Neural progenitor cell (in vitro differentiated cells): ENCODE measurements at places on chromosomes 6 and 20. TPM values are rescaled to one million over a fixed set of nuclear protein-coding genes. Genes with fewer than 3 reads are reported as not detected.

Gene TCF15
- total RNA-seq, result 0.07 and 1.4 TPM in 2 replicates

Gene MICB
- total RNA-seq, result 8.1 and 9.1 TPM in 2 replicates

Gene CNBD2
- 4.4 and 6.1 TPM in 2 replicates for total RNA-seq

Gene KCNQ5
- 0.09 TPM in 1 of 2 replicates, not detected in the other for total RNA-seq

GRCh38 chr20:57570145-57570850 lies 9.4 kb downstream of the PCK1 start:
- no peak for DNase-seq

- no peak for DNase-seq
These were observed 480.9 kb upstream of the MARCKS start for GRCh38 chr6:113375950-113376846.

DNA sequence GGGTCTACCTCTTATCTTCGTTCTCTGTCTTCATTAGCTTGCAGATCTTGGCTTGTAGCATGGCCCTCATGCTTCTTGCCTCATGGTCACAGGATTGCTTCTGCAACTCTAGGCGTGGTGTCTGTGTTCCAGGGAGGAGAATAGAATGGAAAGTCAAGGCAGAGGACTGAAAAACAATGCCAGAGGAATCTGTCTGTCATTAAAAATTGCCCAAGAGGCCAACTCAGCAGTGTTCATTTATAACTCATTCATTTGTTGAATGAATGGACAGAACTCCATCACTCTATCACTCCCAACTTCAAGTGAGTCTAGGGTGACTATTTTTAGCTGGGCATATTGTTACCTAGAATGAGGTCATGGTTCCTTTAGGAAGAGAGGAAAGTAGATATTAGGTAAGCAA lies 179.6 kb downstream of the UST start:
- no peak for DNase-seq

- peak; percentile 73 for DNase-seq
These were observed 16.8 kb upstream of the ARFGEF2 start for GRCh38 chr20:48904566-48905296.

GRCh38 chr20:41046716-41047115 lies 18.1 kb downstream of the TOP1 start:
- DNase-seq, result no peak

DNA sequence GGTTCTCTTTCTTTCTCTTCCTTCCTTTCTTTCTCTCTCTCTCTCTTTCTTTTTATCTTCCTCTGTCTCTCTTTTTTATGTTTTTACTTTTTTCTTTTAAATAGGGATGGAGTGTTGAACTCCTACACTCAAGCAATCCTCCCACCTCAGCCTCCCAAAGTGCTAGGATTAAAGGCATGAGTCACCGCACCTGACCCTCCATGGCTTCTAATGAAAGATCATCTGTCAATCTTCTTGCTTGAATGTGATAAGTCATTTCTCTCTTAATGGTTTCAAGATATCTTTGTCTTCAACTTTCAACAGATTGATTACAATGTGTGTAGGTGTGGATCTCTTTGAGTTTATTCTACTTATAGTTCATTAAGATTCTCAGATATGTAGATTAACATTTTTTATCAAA lies 25.2 kb upstream of the HLA-DOA start:
- no peak for DNase-seq

DNA sequence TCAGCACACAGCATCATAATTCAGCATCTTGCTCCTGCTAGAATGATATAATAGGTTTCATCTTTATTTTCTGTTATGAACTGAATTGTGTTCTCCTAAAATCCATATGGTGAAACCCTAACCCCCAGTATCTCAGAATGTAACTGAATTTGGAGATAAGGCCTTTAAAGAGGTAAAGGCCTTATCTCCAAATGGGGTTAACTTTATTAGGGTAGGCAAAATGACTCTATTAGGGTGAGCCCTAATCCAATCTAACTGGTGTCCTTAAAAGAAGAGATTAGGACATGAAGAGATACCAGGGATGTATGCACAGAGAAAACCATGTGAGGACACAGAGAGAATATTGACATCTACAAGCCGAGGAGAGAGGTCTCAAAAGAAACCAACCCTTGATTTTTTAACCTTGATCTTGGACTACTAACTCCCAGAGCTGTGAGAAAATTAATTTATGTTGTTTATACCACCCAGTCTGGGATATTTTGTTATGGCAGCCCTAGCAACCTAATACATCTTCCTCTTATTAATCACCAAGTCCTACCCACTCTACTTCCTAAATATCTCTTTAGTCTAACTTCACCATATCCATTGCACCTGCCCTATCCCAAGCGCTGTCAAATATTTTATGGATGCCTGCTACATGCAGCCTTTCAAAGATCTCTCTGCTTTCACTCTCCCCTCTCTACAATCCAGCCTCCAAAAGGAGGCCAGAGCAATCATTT lies 8.5 kb upstream of the MRS2 start:
- DNase-seq, result no peak
